ENCODE measurements at places on chromosomes 12 and 14.

GRCh38 chr12:65668981-65669695 is 155.1 kb upstream of the HMGA2 start:
- no peak for DNase-seq

DNA sequence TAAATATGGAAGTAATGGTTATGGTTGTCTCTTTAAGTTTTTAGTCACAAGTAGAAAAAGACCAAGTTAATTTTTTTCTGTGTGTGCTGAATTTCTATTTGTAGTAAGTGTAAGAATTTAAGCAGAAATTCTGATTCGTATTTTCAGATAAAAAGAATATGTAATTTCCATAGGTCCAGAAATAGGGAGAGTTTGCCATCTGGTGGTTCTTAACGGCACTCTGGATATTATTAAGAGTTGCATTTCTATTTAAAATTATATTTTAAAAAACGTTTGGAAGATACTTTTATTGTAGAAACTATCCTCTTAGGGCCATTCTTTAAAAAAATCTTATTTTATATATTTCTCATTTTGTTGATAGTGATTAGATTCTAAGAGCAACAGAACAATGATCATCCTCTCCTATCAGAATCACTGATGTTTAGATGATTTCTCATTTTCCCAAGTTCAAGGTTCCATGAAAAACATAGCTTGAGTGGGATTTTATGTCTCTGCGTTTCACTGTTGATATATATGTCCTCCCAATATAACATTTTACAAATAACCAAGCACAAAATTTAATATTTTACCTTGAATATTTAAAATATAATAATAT is 88.3 kb downstream of the LRRK2 start:
- DNase-seq: no peak

- no peak for DNase-seq
These were observed 149.0 kb upstream of the RMST start for GRCh38 chr12:97313471-97314190.

GRCh38 chr14:105085766-105086165 is 20.5 kb upstream of the GPR132 start:
- no peak for DNase-seq

DNA sequence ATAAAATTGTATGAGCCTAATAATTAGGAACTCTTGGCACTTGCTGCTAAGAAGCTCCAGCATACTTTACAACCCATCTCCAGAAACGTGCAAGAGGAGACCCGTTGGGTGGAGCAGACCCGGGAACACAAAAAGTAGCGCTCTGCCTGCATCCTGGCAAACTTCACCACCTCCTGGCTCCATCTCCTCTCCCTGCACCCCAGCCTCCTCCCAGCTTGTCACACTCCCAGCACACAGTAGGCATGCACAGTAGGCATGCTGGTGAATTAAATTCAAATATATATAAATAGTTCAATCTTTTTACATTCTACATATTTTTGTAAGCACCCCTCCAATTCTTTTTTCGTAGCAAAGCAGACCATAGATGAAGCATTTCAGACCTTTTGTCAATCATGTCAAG is 1.2 kb downstream of the VSIG10 start:
- DNase-seq: no peak

DNA sequence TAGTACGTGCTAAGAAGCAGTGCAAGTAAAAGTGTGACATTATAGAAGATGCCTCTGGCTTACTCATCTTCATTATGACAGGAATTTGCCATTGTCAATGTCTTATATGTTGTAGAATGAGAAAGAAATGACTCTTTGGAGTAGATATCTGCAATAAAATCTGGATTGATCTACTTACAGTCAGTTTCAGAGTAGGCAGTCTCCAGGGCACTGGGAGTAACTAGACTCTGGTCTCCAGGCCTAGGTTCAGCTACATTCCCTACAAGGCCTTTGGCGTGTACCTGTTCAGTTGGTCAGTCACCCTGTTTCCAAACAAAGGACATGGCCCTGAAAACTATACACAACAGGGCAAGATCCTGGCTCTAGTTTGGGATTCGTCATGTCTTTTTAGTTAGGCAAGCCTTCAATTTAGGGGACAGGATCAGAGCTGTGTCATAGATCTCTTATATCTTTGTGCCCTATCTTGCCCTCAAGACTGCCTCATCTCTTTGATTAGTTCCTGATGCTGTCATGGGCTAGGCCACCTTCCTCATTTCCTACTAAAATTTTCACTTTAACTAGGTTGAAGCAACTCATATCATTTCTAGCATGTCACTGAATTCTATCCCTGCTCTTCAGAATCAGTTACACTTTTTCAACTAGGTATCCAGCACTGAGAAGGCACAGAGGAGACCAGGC is 410.0 kb downstream of the RAD51B start:
- no peak for DNase-seq

- DNase-seq: no peak
These were observed 244.4 kb downstream of the ZFP36L1 start for GRCh38 chr14:68548194-68549076.

- DNase-seq: no peak
These were observed 287.7 kb upstream of the RTL1 start for GRCh38 chr14:101191101-101191720.

- no peak for DNase-seq
These were observed 197.4 kb upstream of the FRMD6 start for GRCh38 chr14:51454351-51454750.

- no peak for DNase-seq
These were observed 93.7 kb upstream of the WSCD2 start for GRCh38 chr12:108035372-108035771.

- no peak for DNase-seq
These were observed 79.2 kb downstream of the CCDC88C start for GRCh38 chr14:91338379-91338778.

DNA sequence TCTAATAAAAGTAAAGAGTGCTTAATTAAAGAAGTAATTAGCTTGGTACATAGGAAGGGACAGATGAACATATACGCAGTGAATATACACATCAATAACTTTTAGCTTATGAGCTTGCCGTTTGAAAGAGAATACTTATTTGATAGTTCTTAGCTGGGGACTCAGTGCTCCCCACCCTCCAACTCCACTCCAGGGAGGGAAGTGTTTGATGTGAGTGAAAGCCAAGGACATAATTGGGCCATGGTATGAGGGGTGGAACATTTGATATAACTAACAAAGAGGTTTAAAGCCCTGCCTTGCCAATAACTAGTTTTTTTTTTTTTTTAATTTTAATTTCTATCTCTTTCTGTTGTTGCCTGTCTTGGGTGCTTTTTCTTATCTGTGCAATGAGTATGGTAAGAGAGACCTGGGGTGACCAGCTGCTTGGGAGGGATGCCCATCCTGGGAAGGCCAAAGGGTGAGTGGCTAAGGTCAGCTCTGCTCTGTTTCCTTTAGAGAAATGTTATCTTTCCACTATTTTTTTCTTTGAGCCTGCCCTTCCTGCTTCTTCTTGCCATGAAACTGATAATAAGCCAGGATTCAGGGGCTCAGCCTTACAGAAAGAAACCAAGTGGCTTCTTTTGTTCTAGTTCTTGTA is 132.8 kb upstream of the CPSF6 start:
- no peak for DNase-seq

DNA sequence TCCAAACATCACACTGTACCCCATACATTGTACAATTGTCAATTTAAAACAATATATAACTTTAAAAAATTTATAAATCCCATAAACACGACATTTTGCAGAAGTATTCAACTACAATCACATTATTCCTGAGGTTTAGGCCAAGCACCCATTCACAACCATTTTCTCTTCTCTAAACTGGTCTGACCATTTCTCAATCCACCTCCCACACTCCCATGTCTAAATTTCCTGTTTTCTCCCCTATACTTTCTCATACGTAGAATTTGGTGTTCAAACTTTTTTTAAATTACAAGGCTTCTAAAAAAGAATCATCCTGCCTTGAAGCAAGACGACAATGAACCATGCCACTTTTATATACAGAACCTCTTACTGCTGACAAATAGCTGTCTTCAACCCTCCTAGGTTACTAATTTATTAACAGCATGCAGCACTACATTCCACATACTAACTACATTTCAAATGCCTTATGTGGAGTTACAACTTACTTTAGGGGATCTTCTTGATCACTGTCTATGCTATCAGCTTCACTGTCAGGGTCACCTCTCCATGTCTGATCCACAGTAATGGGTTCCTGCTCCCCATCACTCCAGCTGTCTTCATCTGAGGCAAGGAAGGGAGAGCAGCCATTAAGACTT is 3.4 kb downstream of the KANSL2 start:
- DNase-seq: no peak

DNA sequence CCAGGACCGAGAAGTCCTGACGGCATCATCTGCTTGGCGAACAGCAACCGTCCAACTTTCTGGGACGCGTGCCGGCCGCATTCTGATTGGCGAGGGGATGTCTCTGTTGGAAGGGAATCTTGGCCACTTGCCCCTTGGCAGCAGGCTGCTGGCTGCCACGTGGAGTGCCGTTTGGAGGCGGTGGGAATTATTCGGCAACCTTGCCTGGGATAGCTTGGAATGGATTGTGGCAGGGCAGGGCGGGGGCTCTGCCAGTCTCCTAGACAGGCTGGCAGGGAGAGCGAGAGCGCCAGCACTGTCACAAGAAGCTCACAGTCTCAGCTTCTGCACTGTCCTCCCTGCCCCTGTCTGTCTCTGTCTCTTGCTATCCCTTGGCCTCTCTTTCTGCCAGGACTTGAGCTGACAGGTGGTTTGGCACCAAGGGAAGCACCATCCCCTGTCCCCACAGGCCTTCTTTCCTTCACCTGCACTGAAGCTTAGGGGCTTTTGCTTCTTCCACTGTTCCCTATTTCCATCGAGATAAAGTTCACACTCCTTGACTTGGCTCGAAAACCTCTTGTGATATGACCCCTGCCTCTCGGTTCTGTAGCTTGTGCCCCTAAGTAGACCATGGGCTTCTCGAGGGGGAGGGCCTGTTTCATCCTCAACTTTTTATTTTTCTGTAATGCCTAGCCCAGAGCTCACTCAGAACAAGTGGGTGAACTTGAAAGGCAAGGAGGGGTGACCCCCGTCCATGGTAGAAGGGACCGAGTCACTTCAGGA is 201.9 kb downstream of the PHETA1 start:
- no peak for DNase-seq

DNA sequence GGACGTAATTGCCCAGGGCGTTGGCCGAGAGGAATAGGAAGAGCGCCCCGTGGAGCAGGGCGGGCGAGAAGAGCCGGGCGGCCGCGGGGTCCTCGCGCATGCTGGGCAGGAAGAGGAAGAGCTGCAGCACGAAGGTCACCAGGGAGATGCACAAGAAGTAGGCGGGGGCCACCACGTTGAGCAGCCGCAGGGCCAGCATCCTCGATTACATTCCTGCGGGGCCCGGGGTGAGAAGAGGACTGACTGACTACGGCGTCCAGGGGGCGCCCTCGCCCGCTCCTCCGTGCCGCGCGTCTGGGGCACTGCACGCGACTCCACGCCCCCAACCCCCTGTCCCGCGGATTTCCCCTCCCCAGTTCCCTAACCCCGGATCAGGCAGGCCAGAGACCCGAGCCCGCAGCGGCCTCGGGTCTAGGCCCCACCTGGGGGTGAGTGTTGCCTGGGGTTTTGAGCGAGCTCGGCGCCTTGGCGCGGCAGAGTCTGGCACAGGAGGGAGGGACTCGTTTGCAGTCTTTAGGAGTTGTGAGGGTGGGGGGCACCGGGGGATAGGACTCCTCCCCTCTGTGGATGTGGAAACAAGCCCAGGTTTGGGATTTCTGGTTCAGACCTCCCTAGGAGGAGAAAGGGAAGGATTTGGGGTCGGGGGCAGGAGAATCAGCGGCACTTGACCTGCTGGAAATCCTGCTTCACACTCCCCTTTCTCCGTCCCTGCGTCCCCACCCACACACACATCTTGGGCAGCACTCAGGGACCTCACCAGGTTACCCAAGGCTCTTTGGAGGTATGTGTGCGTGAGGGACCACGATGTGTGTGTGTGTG is 1.8 kb downstream of the ZDHHC22 start:
- no peak for DNase-seq

- DNase-seq: no peak
These were observed 173.4 kb downstream of the TSPAN9 start for GRCh38 chr12:3250576-3250975.
